H4 (cell line): ENCODE measurements at places on chromosomes 1 and 21.

DNA sequence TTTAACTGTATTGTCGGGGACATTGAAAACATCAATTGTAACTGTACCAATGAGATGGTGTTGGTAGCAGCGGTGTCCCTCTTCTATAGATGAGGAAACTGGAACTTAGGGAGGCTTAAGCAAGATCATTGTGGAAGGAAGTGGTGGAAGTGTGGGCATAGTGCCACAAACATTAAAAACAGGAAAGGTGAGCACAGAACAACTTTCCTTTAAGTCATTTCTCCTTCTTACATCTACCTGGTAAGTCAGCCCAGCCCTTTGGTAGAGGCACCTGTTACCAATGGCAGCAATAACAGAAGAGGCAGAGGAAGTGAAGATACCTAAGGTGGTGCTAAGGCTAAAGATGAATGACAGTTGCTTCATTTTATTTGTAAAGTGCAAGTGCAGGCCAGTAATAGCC is 12.0 kb upstream of the CTSS start:
- DNase-seq: no peak

GRCh38 chr1:28885977-28886730 is 28.2 kb upstream of the EPB41 start:
- no peak for DNase-seq

- no peak for DNase-seq
Measured at GRCh38 chr1:151854658-151855057, 1.1 kb upstream of the THEM5 start.

GRCh38 chr1:221672965-221673364 is 68.9 kb downstream of the DUSP10 start:
- no peak for DNase-seq

- no peak for DNase-seq
Measured at GRCh38 chr1:116895073-116895472, 14.6 kb upstream of the PTGFRN start.

DNA sequence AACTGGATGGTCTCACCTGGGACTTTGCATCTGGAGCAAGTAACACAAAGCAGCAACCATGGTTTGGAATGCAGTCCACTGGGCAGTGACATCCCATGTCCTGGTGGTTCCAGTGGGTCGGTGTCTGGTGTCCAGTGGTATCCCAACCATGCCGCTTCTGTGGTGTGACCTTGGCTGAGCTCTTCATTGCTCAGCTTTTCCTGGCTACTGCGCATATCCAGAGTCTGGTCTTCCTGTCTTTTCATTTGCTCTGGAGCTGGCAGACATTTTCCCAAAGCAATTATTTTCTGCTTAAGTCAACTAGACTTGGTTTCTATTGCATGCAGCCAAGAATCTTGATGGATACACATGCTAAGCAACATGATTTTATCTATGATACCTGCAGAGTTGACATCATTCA is 28.4 kb upstream of the CD2 start:
- DNase-seq: no peak

DNA sequence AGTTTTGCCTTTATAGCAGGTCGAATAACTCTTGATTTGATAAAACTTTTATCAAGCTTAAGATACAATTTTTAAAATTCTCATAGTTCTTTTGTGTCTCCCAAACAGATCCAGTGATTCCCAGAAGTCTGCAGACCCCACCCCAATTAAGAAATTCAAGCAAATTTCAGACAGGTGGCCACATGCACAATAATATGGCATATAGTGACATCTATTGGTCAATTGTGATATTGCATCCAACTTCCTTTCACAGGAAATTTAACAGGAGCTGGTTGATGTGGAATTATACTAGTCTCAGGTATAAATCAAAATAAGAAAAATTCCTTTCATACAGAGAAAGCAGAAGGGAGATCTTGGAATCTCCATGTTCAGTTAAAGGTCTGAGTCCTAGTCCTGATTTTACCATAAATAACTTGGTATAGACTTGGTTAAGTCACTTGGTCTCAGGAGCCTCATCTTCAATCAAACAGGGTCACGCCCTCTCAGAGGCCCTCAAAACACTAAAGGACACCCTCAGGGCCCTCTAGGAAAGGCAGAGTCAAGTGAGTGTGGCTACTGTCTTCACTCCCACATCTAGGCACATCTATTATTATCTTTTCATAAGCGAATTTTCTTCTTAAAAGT is 24.1 kb downstream of the PIGM start:
- DNase-seq: no peak

DNA sequence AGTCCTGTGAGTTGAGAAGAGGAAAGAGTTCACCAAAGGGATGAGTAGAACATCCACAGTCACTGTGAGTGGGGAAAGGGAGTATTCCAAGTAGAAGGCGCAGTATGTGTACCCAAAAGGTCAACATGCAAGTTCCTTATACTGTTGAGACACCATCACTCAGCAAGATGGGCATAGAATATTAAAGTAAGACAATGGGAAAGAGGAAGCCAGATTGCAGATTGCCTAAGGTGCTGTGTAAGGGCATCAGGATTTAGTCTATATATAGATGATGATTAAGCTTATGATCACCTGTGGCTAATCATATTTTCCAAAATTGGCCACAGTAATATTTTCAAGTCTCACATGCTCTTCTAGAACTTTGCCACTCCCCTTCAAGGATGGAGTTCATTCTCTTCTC is 120.1 kb upstream of the CAMK1G start:
- no peak for DNase-seq

- DNase-seq: no peak
Measured at GRCh38 chr1:95793893-95794292, 559.9 kb downstream of the RWDD3 start.

GRCh38 chr1:97277891-97278654 is 556.5 kb downstream of the PTBP2 start:
- peak; percentile 19 for DNase-seq

- no peak for DNase-seq
Measured at GRCh38 chr21:42865776-42866160, 13.6 kb downstream of the WDR4 start.

GRCh38 chr1:48859456-48859855 is 82.8 kb upstream of the BEND5 start:
- DNase-seq: no peak

- no peak for DNase-seq
Measured at GRCh38 chr1:21906173-21907078, 30.7 kb downstream of the HSPG2 start.

- no peak for DNase-seq
Measured at GRCh38 chr1:207870306-207871031, 40.5 kb downstream of the CD34 start.

- DNase-seq: no peak
Measured at GRCh38 chr1:35962952-35963351, 32.0 kb downstream of the AGO3 start.

GRCh38 chr1:81679942-81680341 is 120.8 kb upstream of the ADGRL2 start:
- DNase-seq: no peak

DNA sequence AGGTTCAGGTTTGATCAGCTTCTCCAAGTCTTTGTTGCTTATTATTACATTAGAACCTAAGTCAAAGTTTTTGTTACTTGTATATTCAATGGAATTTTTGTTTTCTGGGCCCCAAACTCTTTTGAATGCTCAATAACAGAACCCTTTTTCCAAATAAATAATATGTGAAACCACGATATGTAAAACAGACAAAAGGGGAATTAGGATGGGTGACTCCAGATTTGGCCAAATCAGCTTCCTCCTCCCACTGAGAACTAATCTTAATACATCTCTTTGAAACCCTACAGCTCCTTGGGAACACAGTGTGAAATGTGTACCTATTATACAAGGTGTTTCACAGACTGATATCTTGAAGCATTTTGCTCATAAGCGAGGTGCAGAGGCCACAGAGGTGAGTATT is 67.0 kb upstream of the TNFSF18 start:
- DNase-seq: no peak

- DNase-seq: no peak
Measured at GRCh38 chr1:208031316-208031931, 120.5 kb upstream of the CD34 start.

GRCh38 chr1:116950517-116951199 is 40.9 kb downstream of the PTGFRN start:
- no peak for DNase-seq

DNA sequence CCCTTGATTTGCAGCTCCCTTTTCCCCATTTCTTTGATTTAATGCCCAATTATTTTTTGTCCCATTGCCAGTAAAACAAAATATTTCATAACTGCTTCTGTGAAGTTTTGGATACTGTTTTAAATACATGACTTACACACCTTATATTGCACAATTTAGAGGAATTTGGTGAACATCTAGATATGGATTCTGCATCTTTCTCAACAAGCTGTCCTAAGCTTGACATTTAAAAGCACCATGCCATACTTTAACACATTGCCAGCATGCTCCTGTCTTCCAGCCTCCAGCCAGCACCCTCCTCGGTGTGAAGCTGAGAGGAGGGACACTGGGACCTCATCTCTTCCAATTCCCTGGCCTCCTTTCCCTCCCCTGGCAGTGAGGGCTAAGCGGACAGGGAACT is 167.6 kb downstream of the SEC16B start:
- no peak for DNase-seq

- DNase-seq: no peak
Measured at GRCh38 chr1:221699577-221699976, 42.3 kb downstream of the DUSP10 start.

- no peak for DNase-seq
Measured at GRCh38 chr1:152967201-152967600, 3.2 kb upstream of the SPRR4 start.

- no peak for DNase-seq
Measured at GRCh38 chr1:16625497-16626408, 12.4 kb upstream of the NBPF1 start.

- DNase-seq: no peak
Measured at GRCh38 chr1:46445773-46446256, 43.8 kb upstream of the DMBX1 start.

DNA sequence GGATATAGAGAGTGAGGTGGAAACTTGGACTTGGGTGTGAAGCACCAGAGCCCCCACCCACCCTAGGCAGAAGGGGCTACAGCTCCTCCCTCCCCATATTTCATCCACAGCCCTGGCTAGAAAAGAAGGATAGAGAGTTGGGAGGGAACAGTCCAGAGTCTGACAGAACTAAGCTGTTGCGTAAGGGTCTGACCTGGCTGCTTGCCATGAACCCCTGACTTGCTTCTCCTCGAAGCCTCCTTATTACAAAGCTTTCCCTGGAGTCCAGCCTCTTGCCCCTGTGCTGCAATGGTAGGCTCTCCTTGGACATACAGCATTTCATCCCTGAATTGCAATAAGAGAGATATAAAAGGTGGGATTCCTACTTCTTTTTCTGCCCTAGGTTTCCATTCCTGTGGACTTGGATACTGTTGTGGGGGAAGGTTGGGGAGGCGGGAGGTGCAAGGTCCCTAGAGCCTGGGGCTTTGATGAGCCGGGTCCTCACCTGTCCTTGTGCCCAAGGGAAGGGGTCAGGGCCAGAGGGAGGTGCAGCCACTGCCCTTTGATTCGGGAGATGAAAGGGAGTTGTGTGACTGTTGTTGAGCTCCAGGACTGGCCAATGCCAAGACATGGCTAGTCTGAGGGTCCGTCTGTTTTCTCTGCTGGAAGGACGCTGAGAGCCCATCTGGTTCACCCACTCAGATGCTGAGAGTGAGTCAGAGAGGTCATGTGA is 2.7 kb downstream of the RHBG start:
- DNase-seq: no peak

DNA sequence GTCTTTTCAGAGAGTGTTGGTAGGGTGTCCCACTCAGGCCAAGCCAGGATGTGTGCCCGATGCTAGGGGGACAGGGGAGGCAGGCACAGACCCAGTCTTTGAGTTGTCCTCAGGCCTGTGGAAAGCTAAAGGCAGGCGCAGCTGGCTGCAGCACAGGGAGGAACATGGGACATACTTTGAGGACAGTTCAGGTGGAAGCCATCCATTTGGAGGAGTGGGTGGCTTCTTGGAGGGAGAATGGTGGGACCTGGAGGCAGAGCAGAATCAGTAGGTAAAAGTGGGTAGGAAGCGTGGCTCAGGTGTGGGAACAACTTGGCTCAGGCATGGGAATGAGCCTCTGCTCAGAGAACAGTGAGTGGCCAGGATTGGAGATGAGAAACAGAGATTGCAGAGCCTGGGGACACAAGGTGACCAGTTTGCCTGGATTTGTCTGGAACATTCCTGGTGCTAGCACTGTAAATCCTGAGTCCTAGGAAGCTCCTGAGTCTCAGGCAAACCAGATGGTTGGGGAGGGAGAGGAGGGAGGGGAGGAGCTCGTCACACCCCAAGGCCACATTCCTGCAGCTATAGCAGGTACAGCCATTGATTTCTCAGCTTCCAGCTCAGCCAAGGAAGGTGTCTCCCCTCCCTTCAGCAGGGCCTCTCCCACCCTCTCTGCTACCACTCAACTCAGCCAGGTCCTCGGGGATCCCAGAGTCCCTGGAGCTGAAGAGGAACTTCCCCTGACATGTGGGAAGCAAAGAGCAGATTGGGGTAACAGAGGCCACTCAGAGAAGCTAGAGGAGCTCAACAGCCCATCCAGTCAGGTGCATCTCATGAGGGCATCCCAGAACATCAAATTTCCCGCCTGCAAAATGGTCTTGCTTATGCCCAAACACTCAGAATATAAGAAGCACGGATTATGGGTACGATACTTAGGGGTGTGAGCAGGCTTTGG is 65.2 kb upstream of the TINAGL1 start:
- no peak for DNase-seq

GRCh38 chr1:225449774-225450173 is 21.9 kb upstream of the LBR start:
- no peak for DNase-seq

DNA sequence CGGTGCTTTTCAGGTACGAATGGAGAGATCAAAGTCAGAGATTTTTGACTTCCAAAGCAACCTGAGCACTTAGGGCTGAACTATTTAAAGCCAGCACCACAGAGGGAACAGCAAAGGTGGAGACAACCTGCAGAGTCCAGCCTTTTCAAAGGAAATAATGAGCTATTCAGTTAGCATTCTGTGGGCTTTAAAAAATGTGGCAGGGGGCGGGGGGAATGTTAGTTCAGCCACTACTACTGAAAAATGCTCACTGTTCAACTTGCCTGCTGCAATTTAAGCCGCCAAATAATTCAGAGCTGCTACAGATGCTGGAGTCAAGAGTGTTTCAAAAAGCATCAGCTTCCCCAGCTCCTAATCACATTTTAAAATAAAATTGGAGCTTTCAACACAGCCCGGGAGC is 473.3 kb upstream of the PLXNA2 start:
- no peak for DNase-seq

GRCh38 chr1:115671176-115671934 is 29.6 kb downstream of the VANGL1 start:
- DNase-seq: peak; percentile 69

DNA sequence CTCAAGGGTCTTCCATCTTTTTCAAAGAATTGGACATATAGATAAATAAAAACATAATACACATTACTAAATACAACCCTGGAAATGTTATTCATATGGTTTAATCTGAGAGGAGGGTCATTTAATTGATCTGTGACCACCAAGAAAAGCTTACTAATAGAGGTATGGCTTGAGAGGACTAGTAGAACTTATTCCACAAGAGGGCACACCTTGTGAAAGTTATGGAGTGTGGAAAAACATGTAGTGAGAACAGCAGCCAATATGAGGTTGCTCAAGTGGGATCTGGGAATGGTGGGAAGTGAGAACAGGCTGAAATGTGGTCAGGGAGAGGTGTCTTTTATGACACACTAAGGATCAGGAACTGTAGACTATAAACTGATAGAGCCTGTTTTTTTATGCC is 973.5 kb upstream of the B3GALT2 start:
- peak; percentile 13 for DNase-seq
